CD4-positive, CD25-positive, alpha-beta regulatory T cell (primary cell): ENCODE measurements at places on chromosomes 7 and 10.

DNA sequence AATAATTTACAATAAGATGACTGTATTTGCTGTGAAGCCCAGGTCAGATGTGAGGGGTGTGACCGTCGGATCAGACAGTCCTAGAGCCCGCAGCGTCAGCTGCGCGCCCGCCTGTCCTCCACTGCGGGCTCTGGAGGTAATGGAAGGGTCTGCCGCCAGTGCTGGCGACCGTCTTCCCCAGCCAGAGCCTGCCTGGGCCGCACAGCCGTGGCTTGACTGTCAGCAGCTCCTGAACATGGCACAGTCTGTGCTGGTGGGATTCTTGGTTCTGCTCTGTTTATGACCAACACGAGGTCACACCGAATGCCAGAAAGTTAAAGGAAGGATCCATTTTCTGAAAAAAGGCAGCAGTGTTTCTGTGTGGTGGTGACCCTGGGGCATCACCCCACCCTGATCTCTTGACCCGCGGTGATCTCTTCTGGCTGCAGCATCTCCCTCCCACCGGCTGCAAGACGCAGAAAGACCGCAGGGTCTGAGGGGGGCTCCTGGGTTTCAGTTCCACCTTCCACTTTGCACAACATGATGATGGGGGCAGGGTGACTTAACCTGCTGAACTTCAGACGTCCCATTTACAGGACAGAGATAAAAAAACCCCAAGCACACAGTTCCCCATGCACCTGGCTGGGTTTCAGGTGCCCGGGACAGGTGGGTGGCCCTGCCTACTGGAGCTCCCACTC is 103.7 kb downstream of the DNAJB6 start:
- no peak for DNase-seq

GRCh38 chr10:133457100-133457841 is 3.5 kb downstream of the SCART1 start:
- DNase-seq = no peak

DNA sequence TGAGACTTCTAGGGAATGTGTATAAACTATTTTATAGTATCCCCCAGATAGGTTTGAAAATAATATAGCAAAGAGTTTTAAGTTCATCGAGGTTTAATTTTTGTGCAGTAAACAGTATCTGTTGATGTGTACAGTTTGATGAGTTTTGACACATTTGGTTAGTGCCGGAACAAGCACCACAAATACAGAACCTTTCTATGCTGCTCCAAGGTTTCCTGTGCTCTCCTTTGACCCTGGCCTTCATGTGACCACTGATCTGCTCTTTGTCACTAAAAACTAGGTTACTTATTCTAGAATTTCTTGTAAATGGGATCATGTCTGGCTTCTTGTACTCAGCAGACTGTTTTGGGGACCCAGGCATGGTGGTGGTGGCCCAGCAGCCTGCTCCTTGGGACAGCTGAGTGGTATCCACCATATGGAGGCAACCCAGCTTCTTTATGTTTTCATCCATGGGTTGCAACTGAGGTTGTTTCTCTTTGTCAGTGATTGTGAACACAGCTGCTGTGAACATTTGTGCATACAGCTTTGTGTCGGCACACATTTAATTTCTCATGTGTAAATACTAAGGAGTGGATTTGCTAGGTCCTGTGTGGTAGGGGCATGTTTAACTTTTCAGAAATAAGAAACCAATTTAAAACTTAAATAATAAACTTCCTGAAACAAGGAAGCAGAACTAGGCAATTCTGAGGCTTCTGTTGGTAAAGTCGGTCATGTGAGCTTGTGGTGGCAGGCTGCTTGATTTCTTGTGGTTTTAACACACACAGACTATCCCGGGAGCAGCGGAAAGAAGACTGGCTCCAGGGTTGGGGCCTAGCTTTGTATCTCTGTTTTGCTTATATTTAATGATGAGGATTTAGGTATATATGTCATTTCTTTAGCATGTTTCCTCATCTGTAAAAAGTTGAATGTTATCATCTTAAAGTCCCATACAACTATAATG is 219.4 kb downstream of the ABCA13 start:
- DNase-seq = no peak

DNA sequence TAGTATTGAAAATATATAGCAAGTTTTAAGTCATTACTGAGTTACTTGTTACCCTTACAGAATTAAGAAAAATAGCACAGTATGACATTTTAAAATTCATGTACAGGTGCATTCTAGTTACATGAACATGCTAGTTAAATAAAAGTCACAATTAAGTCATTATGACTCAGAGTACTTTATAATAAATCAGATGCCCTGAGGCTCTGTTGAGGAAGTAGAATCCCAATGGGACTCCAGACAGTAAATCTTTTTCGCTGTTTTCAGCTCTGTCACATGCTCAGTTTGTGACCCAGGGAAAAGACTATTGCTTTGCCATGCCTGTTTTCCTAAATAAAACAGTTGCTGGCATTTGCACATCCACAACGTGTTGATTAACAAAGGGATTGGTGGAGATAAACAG is 21.0 kb downstream of the NUDT13 start:
- no peak for DNase-seq

DNA sequence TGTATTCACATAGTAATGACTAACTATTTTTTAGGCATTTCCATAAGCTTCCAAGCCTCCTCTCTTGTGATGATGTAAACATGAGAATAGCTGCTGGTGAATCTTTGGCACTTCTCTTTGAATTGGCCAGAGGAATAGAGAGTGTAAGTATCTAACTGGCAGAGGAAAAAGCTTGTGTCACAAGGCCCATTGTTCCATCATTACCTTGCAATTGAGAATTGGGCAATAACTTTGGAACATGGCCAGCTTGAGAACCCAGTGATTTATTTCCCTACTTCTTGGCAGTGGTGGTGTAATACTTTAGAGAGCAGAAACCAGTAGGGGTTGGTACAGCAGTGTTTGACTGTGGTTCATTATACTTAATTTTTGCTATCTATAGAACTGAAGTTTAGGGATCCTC is 12.0 kb downstream of the IFRD1 start:
- DNase-seq = no peak

GRCh38 chr10:103139803-103140202 is 53.3 kb downstream of the NT5C2 start:
- DNase-seq = no peak

DNA sequence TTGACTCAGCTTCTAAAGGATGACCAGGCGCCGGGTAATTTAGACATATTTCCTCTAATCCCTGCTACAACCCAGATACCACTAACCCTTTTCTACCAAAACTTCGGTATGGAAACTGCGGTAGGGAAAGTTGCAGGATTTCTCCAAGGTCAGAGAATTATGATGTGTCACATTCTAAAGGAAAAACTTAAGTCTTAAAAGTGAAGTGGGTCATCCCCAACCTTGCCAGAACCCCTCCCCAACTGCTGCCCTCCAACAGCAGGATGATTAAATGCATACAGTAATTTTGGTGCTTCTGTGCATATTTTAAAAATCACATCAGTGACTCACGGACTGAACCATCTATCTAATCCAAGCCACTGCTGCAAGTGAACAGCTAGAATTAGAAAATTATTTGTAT is 52.7 kb downstream of the GRB10 start:
- DNase-seq = no peak

GRCh38 chr7:77866370-77866769 is 67.8 kb downstream of the PHTF2 start:
- no peak for DNase-seq

- no peak for DNase-seq
Observed at GRCh38 chr10:38007991-38008390, 2.5 kb upstream of the ZNF33A start.

DNA sequence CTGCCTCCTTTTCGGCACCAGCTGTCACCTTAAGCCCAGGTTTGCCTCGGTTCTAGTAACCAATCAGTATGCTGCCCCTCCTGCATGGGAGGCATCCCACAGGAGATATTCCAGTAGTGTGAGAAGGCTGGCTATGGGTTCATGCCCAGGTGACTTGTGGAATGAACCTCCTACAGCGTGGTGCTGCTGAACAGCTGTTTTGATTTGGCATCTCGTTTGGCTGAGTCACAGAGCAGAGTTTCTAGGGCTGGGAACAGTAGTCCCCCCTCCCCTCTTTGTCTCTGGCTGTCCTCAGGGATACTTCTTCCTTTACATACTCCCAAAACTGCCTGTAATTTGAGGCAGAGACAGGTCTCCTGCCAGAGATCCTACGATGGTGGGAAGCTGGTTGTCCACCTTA is 16.1 kb downstream of the R3HCC1L start:
- DNase-seq = no peak

DNA sequence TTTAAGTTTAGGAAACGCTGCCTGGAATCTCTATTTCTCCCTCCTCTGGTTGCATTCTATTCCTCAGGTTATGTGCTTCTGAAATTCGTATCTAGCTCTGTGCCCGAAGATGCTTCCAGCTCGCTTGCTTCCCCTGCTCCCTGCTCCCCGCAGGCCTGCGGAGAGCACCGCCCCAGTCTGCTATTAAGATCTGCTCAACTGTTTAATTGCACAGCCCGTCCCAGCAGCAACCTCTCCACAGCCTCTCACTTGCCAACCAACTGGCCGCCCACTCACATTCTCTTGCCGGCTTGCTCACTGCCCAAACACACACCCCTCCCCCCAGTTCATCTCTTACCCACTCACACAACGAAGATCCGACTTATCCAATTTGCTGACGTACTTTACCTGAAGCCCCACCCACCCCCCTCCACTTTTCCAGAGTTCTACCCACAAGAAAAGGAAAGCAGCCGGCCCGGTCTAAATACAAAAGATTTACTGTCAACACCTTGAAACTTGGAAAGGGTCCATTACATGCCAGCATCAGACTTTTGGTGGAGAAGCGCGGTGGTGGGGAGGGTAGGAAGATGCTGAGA is 167.3 kb upstream of the KLF14 start:
- no peak for DNase-seq

- no peak for DNase-seq
Observed at GRCh38 chr7:132145063-132145462, 431.2 kb downstream of the PLXNA4 start.

- no peak for DNase-seq
Observed at GRCh38 chr10:90939116-90939515, 18.2 kb upstream of the ANKRD1 start.

DNA sequence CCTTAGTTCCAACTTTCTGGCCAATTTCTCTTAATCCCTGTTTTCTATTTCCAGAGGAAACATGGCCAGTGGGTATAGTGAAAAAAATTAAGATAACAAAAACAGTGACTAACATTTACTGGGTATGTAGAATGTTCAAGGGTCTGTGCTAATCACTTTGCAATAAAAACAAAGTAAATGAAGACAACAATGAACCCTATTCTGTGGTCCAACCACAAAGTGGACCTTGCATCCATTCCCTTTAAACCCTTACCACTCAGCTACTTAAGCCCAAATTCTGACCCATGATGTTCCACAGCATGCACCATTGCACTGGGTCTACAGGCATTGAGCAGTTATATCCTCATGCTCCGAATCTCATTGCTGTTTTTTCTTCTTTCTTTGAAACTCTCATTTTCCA is 179.9 kb upstream of the PRKCQ start:
- DNase-seq = no peak

- no peak for DNase-seq
Observed at GRCh38 chr7:43697690-43698089, 31.6 kb downstream of the COA1 start.

DNA sequence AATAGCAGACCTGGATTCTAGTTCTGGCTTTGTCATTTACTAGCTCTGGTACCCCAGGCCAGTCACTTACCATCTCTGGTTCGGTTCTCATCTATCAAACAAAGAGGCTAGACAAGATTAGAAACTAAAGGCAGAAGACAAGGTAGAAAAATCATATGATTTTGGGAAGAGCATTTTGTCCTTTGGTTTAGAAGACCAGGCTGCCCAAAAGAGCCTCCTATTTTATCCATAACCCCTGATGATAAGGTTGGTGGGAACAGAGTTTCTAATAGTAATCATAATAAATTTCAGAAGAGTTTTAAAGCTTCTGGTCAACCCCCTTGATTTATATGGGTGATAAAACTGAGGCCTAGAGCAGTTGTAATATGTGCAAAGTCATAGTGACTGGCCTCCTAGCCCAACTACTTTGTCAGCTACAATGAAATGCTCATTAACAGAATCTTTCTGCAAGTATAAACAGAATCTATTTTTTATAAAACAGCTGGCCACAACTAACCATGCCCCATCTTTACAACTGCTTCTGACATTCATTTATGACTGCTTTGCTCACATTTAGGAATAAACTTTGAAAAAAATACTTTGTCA is 23.4 kb downstream of the COX15 start:
- DNase-seq = no peak

DNA sequence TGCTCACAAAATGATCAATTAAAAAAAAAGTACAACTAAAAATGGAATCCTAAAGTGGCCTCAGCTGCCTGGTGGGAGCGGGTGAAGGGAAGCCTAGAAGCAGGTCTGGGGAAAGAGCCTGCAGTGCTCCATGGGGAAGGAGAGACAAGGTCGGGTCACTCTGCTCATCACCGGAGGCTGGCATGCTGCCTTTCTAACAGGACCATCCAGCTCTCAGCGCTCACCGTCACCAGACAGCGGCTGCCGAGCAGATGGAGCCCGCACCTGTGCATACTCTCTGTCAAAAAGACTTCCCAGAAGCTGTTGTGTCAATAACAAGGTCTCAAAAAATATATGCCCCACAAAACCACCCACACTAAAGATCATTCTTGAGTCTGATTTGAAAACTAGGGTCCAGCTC is 112.8 kb downstream of the BAMBI start:
- no peak for DNase-seq

GRCh38 chr7:2195400-2196246 is 37.1 kb downstream of the MAD1L1 start:
- DNase-seq = no peak

- DNase-seq = no peak
Observed at GRCh38 chr7:43302211-43302711, 189.8 kb downstream of the HECW1 start.

DNA sequence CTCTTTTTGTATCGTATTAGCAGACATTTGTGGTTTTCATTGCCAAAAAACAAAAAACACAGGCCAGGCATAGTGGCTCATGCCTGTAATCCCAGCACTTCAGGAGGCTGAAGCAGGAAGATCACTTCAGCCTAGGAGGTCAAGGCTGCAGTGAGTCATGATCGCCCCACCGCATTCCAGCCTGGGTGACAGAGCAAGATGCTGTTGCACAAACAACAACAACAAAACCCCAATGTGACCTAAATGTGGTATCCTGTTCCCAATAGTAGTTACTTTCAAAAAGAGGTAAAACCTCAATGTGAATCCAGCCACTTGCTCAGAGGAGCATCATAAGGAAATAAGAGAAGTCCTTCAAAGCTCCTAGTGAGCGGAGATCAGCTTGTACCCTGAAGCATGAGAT is 45.8 kb upstream of the SKAP2 start:
- no peak for DNase-seq

GRCh38 chr10:74743401-74743800 is 83.0 kb upstream of the KAT6B start:
- DNase-seq = no peak

- DNase-seq = no peak
Observed at GRCh38 chr7:80749270-80749669, 110.8 kb downstream of the CD36 start.

DNA sequence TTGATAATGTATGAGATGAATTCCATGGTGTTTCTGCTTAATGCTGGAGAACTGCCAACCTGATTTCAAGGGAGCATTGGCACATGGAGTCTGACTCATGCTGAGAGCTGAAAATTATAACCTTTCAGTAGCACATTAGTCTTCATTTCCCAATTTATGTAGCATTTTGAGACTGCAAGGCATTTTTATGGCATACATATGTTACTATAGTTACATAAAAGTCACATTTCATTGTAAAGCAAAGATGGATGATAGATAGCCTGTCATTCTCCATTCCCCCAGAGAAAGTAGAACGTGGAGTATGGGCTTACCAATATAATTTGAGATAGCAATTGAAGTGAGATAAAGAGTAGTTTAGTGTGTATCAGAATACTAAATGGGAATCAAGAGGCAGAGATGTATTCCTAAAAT is 103.1 kb downstream of the SLC16A9 start:
- DNase-seq = no peak
